Left lung (tissue), 14 donors: ENCODE measurements at places on chromosomes 12 and 14.

DNA sequence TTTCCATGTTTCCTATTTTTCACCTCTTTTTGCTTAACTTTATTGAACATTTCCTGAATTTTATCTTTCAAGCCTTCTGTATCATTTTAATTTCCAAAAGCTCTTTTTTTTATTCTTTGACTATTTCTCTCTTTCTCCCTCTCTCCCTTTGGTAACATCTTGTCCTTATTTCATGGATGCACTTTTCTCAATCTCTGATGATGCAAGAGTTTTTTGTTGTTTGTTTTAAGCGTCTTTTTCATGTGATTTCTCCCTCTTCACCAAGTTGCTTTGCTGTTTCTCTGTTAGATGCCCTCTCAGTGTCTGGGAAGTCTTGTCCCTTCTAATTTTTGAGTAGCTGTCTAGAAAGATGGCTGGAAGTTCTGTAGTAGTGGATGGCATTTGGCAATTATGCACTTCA is 62.6 kb downstream of the ANO6 start:
- no peak for DNase-seq

- no peak for DNase-seq
These were observed 132.7 kb downstream of the SSPN start for GRCh38 chr12:26327975-26328644.

- DNase-seq = no peak
These were observed 126.6 kb downstream of the BCAT1 start for GRCh38 chr12:24822121-24822899.

DNA sequence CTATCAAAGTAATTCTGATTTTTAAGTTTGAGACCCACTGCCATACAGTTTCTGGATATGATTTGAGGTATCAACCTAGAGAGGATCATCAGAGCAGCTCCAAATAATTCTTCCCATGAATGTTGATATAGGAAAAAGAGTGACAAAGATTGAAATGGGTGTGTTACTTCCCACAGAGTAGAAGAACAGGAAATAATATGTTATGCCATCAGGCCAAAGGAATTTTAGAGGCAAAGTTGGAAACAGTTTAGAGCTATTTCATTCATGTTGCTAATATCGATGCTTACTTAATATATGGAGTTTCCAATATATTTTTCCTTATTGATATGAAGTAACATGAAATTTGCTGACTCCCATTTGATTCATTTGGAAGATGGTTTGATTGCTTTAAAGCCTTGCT is 8.9 kb upstream of the MSRB3 start:
- no peak for DNase-seq

GRCh38 chr12:64968989-64969819 is 144.8 kb downstream of the TBC1D30 start:
- no peak for DNase-seq

GRCh38 chr14:54562334-54562733 is 4.6 kb upstream of the SAMD4A start:
- no peak for DNase-seq

DNA sequence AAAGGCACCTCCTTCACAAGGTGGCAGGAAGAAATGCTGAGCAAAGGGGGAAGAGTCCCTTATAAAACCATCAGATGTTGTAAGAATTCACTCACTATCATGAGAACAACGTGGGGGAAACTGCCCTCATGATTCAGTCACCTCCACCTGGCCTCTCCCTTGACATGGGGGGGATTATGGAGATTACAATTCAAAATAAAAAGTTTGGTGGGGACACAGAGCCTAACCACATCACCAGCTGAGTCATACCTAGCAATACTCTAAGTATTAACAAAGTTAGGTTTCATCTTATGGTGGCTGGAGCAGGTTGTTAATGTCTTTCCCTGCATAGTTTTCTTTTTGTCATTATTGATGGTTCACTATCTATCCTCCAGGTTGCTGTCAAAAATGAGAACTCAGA is 113.2 kb upstream of the PPFIA2 start:
- no peak for DNase-seq

DNA sequence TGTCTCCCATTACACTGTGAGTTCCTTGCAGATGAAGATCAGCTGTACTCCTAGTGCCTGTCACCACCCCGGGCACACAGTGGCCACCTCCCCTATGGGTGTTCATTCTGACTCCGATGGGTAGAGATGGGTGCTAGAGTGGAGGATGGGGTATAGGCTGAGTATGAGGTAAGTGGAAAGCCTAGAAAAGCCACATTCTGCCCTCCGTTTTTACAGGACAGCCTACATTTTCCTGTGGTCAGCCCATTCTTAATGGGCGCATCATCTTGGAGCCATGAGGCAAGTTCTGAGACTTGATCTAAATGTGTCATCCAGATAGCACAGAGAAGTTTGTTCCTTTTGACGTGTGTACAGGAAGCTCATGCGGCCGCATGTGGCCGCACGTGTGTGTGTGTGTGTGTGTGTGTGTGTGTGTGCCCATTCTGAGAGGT is 166.7 kb upstream of the HIF1A start:
- DNase-seq = no peak

GRCh38 chr12:115444346-115444745 is 760.4 kb upstream of the TBX3 start:
- no peak for DNase-seq

- DNase-seq = no peak
These were observed 360.5 kb downstream of the FUT8 start for GRCh38 chr14:65772921-65773574.

GRCh38 chr12:46676797-46677520 is 148.8 kb downstream of the SLC38A4 start:
- no peak for DNase-seq

GRCh38 chr12:124190312-124191023 is 104.4 kb upstream of the RFLNA start:
- DNase-seq = no peak

- no peak for DNase-seq
These were observed 3.4 kb downstream of the ARID2 start for GRCh38 chr12:45732936-45733335.

DNA sequence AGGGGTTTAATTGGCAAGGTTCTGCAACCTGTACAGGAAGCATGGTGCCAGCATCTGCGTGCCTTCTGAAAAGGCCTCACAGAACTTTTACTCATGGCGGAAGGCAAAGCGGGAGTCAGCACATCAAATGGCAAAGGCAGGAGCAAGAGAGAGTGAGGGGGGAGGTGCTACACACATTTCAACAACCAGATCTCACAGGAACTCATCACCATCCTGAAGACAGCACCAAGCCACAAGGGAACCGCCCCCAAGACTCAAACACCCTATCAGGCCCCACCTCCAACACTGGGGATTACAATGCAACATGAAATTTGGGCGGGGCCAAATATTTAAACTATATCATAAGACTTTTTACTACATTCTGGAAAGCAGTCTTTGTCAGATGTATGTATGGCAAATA is 38.0 kb upstream of the FKBP4 start:
- DNase-seq = no peak

DNA sequence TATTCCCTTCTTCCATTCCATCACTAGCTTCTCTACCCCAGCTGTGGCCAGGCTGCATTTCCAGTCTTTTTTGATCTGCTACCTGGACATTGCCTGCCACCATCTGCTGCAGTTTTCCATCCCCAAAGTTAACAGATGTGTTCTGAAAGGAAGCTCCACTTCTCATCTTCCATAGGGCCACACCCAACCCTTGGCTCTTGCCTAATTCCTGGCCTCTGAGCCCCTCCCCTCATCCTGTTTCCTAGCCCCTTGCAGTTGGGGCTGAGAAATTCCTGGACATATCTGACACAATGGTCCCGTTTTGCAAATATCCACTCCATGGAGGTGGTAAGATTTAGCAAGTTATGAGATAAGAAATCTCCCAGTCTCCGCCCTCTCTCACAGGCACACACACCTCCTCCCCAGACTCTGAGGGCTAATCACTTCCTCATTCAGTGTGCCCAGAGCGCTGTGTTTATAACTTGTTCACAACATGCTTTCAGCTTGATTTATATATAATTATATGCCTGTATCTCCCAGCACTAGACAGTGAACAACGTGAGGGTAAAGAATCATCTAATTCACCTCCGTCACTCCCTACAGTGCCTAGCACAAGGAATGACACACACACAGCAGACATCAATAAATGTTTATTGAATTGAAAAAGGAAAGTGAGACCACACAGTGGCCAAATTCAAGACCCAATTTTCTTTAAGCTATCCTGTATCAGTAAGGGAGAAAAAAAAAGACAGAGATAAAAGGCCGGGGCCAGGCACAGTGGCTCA is 13.4 kb downstream of the SMUG1 start:
- DNase-seq = no peak

DNA sequence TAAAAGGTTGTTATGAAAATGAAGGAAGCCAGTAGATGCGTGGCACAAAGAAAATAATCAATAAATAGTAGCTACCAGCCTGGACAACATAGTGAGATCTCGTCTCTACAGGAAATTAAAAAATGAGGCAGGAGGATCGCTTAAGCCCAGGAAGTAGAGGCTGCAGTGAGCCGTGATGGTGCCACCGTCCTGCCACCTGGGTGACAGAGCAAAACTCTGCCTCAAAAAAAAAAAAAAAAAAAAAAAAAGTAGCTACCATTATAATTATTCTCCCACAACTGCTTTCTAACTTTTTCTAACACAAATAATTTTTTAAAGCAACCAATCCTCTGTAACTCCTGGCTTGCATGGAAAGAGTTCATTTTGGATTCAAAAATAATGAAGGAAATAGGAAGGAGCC is 133.0 kb downstream of the NDUFA12 start:
- DNase-seq = no peak

- DNase-seq = no peak
These were observed 39.7 kb upstream of the FOS start for GRCh38 chr14:75238756-75239455.

DNA sequence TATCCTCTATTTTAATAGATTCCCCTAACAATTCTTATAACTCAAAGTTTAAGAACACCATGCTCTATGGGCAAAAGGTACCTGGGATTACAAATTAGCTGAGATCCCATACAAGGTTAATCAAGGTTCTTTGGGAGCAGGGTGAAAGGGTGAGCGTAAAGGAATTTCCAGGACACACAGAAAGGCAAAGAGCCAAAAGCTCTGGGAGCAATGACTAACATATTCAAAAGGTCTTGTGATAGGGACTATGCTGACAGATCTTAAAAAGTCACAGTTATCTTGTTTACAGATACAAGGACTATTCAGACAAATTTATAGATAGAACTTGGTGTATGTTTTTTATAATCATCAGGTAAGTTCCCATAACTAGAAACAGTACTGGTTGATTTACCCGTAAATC is 19.5 kb upstream of the PPFIBP1 start:
- DNase-seq = no peak

DNA sequence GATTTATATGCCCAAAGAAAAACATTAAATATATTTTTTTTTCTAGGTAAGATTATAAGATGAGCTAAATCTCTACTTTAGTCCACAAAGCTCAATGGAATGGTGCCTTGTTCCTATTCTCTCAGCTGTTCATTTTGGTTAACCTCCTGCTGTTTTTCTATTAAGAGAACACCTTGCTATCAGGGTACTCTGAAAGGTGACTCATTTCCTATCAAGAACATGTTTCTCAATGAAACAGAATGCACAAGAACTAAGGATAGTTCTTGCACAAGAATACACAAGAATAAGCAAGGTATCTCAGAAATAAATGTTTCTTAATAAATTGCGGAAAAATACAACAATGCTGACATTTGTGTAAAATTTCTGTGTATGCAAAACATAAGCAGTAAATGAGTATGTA is 14.1 kb downstream of the ABCD2 start:
- DNase-seq = no peak

DNA sequence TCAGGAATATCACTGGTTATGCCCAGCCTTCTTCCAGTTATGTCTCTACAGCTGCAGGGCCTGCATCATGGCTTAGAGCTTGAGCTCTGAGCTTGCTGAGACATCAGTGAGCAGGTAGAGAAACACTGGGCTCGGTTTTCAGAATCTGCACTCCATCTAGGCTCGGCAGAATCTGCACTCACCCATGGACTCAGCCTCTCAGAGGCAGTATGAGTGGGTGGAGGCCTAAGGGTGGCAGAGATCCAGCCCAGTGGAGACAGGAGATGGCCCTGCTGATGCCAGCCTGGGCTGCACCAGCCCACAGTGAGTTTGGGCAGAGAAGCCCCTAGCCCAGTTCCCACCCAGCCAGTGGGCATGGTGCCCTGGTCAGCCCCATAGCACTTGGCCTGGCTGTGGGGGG is 12.8 kb downstream of the KRT80 start:
- no peak for DNase-seq

GRCh38 chr12:49687941-49688340 is 19.3 kb downstream of the FMNL3 start:
- DNase-seq = no peak

- DNase-seq = no peak
These were observed 463.4 kb downstream of the TMEM121 start for GRCh38 chr14:105989566-105990302.
